ENCODE measurements at places on chromosomes 1 and 21. TPM values are rescaled to one million over a fixed set of nuclear protein-coding genes. Genes with fewer than 3 reads are reported as not detected.

GRCh38 chr1:64686828-64687724 is 57.8 kb upstream of the RAVER2 start:
- peak; percentile 71 for DNase-seq

Gene LCE3E
- total RNA-seq: not detected

- DNase-seq: peak; percentile 26
These were observed 90.1 kb downstream of the UCHL5 start for GRCh38 chr1:192969091-192969490.

GRCh38 chr1:8939000-8939265 is 6.7 kb upstream of the CA6 start:
- DNase-seq: no peak

DNA sequence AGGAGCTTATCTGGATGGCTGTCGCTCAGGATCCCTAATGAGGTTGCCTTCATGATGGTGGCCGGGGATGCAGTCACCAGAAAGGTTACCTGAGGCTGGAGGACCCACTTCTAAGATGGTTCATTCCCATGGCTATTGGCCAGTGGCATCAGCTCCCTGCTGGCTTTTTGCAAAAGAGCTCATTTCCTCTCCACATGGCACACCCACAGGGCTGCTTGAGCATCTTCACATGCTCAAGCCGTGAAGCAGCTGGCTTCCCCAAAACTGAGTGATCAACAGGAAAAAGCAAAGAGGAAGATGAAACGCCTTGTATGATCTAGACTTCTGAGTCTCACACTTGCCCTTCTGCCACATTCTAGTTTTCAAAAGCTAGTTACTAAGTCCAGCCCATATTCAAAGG is 124.6 kb upstream of the CXADR start:
- DNase-seq: no peak

DNA sequence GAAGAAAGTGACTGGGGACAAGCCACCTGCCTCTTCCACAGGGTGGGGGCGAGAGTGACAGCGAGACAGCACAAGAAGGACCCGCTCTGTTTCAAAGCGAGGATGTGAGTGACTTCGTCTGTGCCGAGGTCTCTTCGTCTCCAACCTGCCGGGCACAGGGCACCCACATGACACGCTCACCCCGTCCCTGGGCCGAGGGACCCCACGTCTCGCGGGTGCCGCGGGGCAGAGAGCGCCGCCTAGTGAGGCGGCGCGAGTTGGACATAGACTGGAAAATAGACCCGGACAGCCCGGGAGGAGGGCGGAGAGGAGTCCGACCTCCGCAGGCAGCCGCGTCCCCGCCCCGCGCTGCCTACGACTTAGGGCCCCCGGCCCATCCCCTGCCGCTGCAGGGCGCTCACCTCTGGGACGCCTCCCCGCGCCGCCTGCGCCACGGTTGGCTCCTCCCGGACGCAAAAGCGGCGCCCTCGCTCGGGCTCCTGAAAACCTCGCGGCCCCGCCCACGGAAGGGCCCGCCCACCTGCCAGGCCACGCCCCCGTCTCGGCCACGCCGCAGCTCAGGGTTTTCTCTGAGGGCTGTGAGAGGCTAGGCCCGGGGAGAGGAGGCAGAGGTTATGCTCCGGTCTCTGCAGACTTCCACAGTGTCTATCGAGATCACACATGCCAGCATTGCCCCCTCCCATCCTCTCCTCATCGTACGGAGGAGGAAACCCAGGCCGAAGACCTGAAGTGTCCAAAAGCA is at the start of gene TLR5:
Gene TLR5, minus strand, starts transcription at position 454 of the 742 bp plus-strand sequence. CDS start 30,217 bp downstream, outside the sequence.
- DNase-seq: peak; percentile 92

- no peak for DNase-seq
These were observed 368.0 kb upstream of the PRMT6 start for GRCh38 chr1:106688446-106688845.

DNA sequence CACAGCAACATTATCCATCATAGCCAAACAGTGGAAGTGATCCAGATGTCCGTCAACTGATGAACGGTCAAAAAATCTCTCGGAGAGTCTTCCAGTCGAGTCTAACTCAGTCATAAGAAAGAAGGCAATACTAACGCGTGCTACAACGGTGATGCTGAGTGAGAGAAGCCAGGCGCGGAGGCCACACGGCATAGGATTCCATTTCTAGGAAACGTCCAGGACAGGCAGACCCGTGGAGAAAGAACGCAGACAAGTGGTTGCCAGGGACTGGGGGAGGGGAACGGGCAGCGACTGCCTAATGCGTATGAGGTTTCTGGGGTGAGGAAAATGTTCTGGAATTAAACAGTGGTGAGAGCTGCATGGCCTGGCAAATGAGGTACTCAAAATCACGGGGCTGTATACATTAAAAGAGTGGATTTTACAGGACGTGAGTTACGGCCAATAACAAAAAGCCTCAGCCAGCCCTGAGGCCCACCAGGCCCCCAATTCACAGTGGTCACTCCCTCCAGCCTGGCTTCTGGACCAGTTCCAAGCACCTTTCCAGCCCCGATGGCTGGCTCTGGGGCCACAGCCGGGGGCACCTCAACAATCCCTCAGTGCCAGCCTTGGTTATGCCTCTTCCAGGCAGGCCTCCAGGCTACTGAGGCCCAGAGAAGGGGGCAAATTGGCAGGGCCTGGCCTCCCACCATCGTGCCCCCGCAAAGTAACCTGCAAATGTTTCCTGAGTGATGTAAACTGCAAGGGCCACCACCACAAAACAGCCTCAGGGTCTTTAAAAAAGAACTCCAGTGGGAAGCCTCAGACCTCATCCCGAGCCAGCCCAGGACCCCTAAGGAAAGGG is 3.4 kb downstream of the WNT9A start:
- DNase-seq: no peak

- DNase-seq: no peak
These were observed 39.3 kb downstream of the HLCS start for GRCh38 chr21:36926989-36927718.

DNA sequence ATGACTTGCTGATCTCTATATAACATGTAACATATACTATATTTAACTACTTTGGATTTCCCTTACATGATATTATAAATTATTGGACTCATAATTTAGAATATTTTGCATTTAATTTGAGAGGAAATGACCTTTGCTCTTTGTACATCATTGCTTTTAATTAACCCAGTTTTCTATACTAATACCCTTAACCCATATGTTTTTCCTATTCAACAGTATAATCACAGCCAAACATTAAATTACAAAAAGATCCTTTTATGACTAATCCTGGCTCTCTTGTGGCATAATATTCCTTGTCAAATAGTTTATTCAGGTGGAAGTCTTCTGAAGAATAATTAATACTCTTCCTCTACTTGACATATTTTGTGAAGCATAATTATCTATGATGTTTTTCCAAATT is 56.0 kb upstream of the GPR52 start:
- DNase-seq: no peak

Gene PDPN
- 35.1 TPM for total RNA-seq

Gene CR1L
- total RNA-seq: not detected

- peak; percentile 98 for DNase-seq
These were observed 36.7 kb downstream of the ATP2B4 start for GRCh38 chr1:203663294-203663693.

DNA sequence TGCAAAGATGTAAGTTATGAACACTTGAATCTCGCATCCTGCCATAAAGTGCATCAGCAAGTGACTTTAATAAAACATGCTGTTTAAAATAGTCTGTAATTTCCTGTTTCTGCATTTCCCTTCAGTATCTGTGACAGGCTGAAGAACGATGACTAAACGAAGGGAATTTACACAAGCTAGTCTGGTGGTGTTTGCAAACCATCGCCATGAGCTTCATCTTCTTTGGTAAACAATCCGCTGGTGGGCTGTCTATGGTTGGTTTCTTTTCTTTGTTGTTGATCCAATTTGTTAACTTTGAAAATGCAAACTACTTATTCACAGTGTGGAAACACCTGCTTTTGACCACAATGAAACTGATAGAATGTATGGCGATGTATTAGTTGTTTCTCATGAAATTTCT is 13.9 kb downstream of the SERTAD4 start:
- DNase-seq: peak; percentile 46

DNA sequence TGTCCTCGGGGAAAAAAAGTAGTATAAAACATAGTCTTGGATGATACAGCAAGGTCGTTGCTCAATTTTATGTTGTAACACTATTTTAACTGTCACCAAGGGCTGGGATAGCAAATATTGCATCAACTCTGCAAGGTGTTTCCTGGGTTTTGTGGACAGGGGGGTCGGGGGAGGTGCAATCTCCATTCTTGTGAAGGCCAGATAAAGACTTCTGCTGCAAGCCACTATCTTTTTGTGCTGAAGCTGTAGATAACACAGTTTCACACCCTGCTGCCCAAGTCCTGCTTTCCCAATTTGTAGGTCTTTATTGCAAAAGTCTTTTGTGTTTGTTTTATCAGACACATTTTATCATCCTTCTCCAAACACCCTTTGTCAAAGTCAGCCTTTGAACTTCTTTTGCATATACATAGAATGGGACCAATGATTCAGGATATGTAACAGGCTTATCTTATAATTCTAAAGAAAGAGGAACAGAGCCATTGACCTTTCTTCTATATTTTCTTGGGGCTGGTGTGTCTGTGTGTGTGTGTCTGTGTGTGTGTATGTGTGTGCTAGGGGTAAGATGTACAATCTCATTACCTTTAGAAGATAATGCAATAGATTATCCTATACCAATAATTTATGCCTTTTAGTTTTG is 140.6 kb downstream of the RUNX1 start:
- peak; percentile 74 for DNase-seq

DNA sequence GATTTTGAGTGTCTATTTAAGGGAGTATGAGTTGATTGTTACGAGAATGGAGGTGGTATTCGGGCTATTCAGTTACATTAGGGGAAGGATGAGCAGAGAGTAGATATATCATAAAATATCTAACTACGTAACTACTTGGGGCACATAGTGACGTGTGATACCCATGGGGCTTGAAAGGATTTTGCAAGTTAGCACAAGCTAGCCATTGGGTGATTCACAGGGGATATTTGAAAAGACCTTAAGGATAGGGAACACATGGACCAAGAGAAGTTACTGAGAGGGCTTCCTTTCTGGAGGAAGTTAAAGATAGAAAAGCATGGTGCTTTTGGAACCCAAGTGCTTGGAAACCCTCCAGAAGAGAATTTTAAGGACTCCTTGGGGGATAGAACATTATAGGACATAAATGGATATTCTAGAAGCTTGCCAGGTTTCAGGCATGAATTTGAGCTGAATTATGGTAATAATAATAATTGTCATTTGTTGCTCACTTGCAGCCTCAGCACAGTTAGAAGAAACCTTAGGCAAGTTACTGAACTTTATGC is 5.4 kb downstream of the DISP1 start:
- DNase-seq: no peak

Gene ZFP69B
- total RNA-seq: 8.9 TPM

DNA sequence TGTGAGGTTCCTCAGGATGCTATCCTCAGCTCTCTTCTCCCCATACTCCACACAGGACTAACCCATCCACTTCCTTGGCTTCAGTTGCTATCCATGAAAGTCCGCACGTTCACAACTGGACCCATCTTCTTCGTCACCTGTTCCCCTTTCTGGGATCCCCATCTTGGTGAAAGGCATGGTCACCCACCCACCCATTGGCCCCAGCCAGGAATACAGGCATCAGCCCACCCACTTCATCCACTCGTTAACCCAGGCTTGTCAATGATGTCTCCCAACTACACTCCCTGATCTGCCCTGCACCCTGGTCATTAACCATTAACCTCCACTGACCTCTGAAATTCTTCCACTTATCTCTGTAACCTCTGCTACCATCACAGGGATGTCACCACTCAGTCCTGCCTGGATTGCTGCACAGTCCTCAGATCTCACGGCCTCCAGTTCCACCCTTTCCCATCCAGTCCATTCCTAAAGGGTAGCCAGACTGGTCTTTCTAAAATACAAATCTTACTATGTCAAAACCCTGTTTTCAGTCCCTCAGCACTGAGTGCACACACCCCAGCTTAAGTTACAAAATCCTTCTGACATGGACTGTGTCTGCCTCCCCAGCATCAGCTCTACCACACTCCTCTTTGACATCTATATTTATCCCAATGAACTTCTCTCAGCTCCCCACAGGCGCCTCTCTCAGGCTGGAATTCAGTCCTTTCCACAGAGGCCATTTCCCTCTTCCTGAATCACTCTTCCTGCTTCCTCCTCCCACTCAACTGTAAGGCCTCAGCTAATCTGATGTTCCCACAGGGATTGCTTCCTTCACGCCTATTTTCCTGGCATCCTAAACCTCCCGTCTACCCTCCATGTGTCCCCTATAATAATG is 10.4 kb downstream of the PGLYRP4 start:
- no peak for DNase-seq

Gene ADGRB2
- 1.7 TPM for total RNA-seq

DNA sequence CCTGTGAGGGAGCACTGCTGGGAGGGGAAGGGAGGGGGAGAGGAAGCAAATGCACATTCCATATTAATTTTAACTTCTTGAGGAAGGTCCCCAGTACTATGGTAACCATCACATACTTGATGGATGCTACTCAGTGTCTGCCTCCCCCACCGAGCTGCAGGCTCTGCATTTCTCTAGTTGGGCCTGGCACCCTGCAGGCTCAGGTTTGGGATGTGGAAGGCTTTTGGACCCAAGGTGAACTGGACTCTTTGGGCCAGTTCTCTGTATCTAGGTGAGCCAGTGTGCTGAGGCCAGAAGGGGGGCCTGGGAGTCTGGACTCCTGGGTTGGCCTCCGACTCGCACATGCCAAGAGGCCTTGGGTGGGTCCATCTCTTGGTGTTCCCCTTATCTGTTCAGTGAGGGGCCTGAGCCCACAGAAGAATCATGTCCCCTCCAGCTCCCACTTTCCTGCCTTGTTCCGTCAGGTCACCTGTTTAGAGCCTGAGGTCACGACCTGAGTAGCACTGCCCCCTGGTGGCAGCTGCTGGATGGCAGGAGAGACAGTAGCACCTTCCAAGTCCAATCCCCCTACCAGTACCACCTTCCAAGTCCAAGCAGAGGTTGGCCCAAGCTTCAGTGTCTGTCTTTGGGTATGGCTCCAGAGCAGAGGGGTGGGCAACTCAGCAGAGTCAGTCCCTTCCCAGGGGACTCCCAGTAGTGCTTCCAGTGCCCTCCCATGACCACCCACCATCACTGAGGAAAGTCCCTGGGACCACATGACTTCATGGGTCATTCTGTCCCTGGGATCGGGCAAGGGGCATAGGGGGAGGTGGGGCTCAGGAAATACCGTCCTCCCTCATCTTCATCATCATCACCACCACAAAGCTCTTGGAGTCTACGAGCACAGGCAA is 241.8 kb downstream of the TRABD2B start:
- peak; percentile 40 for DNase-seq

- no peak for DNase-seq
These were observed 32.9 kb upstream of the OSBPL9 start for GRCh38 chr1:51584021-51584420.

- DNase-seq: peak; percentile 13
These were observed 162.3 kb upstream of the APP start for GRCh38 chr21:26332867-26333266.

DNA sequence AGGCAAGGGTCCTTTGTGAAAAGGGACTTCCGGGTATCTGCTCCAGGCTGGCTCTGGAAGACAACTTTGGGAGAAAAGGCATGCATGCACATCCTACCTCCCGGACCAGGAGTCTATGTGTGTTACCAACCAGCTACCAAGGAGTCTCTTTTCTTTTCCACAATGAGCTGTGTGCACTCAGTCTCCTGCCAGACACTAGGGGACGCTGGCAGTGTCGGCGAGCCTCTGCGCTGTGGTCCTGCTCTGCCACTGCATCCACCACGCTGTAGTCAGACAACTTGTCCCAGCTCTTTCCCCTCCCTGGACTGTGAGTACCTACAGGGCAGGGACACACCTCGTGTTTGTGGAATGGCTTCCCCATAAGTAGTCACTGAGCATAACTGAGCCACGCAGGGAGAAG is 5.1 kb upstream of the SSR2 start:
- no peak for DNase-seq

- DNase-seq: no peak
These were observed 613 bp upstream of the GPATCH4 start for GRCh38 chr1:156601892-156602291.

Gene NPHS2
- not detected for total RNA-seq

All from MCF 10A (cell line).